Muscle of arm (tissue), 14 donors: ENCODE measurements at places on chromosomes 1 and 21.

DNA sequence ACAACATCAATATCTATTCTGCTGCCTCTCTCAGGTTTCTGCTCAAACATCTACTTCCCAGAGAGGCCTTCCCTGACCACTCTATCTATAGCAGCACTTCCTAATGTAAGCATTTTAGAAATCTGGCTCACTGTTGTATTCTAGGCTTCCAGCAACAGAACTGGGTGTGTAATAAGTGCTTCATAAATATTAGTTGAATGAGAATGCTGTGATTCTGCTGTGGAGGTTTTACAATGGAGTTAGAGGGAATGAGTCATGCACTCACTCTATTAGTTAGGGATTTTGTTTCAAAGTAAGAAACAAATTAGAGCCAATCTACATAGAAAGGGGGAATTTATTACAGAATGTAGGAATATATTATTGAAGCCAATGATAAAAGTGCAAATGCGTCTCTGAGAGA is 38.6 kb upstream of the SLC35F3 start:
- no peak for DNase-seq

- DNase-seq, result no peak
Observed at GRCh38 chr21:35911412-35912191, 148.7 kb downstream of the SETD4 start.

GRCh38 chr1:217049081-217049480 is 325.9 kb upstream of the ESRRG start:
- DNase-seq, result no peak

DNA sequence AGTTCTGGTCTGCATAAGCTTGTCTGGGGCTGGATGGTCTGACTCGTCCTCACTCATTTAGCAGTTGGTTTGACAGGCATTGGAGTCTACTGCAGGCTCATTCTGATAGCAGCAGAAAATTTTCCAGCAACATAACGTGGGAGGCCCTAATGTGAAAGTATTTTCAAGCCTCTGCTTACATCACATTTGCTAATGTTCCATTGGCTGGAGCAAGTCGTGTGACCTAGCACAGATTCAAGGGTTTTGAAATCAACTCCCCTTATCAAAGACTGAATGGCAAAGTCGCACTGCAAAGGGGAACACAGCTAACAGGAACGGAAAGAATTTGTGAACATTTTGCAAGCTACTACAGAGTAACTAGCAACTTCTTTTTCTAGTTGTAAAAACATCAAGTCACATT is 2.3 kb upstream of the USH2A start:
- no peak for DNase-seq

GRCh38 chr1:37020653-37021277 is 13.6 kb downstream of the GRIK3 start:
- DNase-seq, result no peak

DNA sequence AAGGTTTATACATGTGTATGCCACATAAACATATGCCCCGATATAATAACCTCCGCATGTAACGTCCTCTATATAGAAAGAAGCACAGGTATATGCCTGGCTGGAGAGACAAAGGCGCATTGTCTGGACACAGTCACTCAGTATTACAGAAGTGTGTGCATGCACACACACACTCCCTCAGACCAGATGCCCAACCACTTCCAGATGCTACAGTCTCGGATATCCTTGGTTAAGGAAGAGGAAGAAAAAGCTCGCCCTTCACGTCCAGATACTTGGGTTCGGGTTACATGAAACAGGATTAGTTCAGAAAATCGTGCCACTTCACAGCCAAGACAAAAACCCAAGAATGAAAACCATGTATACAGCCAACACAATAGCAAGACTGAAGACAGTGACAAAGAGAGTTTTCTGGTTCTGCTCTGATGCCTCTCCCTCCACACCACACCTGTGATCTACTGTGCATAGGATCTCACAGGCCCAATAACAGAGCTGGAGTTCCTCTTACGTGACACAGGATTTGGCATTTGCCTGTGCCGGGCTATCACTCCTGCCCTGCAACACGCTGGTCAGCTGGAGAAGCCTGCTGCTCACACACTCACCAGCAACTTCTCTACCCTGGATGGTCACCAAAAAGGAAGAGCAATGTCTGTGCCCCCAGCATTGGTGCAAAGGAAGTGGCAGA is 75.0 kb downstream of the SSBP3 start:
- no peak for DNase-seq

GRCh38 chr1:42756956-42757891 is 9.6 kb downstream of the P3H1 start:
- DNase-seq, result no peak

GRCh38 chr1:69862906-69863305 is 295.2 kb downstream of the LRRC7 start:
- DNase-seq, result no peak

- DNase-seq, result no peak
Observed at GRCh38 chr1:151164732-151165280, 896 bp downstream of the LYSMD1 start.

DNA sequence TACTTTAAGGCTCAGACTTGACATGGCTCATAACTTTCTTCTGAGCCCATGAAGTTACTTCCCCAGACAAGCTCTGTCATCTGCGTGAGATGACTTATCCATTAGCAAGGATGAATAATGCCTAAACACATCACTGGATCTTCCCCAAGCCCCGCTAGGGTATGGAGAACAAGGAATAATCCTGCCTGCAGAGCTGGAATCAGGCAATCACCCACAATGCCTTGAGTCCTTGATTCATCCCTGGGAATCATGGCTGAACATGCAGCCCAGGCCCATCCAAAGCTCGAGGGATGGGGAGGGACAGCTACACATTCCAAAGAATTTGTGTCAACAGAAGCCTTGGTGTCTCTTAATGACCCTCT is 131.7 kb downstream of the PSMG1 start:
- DNase-seq, result no peak

DNA sequence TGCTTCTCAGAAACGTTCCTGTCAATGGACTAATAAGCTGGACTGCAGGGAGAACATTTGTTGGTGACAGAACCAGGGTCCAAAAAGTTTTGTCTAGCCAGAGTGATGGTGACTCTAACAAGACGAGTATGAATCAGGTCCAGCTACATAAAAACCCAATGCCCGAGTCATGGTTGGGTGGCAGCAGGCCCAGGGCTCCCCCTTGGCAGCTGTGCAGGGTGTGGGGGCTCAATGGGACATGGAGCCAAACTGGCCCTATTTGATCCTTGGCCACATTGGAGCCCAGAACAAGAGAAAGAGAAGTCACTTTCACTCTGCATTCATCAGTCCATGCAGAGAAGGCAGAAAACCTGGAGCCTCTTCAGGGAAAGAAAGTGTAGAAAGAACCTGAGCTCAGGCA is 37.9 kb upstream of the TENT5C start:
- DNase-seq, result no peak

GRCh38 chr1:240486611-240487010 is 125.3 kb downstream of the GREM2 start:
- DNase-seq, result no peak

GRCh38 chr1:63936801-63937200 is 163.0 kb downstream of the ROR1 start:
- no peak for DNase-seq
